ENCODE measurements at places on chromosomes 12 and 14.

DNA sequence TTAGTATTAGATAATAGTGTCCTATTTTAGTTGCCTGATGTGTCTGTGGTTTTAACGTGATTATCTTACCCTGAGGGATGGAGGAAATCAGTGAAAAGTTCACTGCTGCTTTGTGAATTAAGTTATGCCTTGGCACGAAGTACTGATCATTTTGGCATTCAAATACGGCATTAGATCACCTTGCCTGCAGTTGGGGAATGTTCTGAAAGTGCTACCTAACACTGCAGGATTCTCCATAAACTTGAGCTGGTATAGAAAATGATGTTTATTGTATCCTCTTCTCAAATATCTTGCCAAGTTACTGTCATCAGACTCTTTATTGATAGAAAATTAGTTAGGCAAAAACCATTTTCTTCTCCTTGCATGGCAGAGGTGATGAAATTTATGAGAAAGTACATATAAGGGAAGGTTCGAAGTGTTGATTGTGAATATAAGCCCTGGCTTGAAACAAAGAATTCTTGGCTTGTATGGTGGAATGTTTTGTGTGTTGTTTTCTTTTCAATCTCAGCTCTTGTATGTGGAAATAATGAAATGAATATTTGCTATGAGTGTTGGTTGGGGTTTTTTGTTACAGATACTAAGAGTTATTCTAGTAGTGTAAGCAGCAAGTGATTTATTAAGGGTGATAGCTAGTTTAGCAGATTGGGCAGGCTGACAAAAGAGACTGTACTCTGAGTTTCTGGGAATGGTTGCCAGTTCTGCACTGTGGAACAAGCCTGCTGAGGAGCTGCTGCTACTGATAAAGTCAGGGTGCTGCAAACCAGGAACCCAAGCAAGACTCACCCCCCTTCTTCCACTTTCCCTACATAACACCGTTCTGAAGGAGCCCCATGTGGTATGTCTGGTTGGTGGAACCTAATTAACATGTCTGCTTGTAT is 448.3 kb downstream of the PCNX1 start:
- no peak for DNase-seq

GRCh38 chr12:2076196-2076570 is 23.4 kb downstream of the CACNA1C start:
- no peak for DNase-seq

DNA sequence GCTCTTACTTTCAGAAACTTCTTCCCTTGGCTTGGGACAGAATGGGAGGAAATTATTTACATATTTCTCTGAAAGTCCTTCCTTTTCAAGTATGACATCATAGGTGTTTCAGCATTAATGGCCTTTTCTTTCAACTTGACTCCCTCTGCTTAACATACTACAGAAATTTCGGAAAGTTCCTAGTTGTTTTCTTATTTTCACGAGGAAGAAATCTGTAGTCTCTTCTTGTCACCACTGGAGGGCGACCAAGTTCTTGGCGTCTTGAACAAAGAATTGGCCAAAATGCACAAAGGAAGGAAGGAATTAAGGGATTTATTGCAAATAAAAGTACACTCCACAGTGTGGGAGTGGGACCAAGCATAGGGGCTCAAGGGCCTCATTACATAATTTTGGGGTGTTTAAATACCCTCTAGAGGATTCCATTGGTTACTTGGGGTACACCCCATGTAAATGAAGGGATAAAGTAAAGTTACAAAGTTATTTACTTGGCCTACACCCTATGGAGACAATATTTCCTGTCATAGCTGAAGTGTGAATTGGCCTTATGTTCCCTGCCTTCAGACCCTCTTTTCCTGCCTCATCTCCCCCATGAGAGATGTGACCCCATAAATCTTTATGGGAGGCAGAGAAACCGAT is 70.4 kb downstream of the RPL10L start:
- DNase-seq = peak; percentile 6

DNA sequence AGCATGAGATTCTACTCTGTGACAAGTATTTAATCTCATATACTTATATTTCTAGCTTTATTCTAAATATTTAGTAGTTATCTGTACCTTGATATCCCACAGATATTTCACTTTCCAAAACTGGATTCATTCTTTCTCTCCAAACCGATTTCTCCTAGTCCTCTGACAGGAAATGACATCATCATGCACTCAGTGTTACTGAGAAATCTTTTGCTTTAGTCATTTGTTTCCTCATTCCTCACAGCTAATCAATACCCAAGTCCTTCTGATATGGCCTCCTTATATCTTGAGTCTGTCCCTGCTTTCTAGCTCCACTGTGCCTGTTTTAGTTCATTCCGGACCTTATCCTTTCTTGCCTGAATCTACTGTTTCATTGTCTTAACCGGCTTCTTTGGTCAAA is 39.4 kb upstream of the E2F7 start:
- DNase-seq = no peak

GRCh38 chr12:128326406-128326805 is 59.4 kb downstream of the TMEM132C start:
- DNase-seq = no peak

GRCh38 chr12:56469007-56469930 is 891 bp downstream of the SPRYD4 start:
- no peak for DNase-seq

DNA sequence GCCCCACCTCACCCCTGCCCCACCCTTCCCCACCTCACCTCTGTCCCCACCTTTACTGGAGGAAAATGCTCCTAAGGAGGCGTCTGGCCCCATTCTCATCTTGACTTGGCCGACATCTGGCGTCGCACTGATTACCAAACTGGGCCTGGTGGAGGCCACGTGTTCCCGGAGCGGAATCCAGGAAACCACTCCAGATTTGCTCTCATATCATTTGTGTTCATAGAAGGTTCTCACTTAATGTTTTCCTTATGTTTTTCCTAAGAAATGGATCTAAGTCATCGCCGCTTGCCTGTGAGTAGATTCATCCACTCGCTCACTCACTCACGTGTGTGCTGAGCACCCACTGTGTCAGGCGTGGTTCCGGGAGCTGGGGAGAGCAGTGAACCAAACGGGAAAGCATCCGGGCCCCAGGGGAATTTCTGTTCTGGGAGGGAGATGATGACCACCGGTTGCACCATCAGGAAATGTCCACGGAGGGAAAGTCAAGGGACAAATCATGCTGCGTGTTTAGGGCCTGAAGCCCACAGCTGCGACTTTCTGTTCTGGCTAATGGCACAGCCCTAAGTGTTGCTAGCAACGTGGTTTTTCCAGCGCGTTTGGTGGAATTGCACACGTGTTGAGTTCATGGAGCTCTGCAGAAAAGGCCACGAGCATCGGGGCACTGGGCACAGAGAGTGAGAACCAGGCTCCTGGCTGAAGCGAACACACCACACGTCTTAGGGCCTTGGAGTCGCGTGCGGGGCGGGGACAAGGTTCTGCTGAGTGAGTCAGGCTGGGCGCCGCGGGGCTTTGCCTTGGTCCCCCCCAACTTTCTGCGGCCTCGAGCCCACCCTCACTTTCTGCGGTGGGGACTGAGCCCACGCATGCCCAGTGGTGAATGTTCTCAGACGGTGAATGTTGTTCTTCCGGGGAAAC is 57.7 kb downstream of the ADGRD1 start:
- no peak for DNase-seq

- DNase-seq = no peak
These were observed 167.9 kb upstream of the AVPR1A start for GRCh38 chr12:63318933-63319332.

- peak; percentile 41 for DNase-seq
These were observed 33.8 kb downstream of the CREBL2 start for GRCh38 chr12:12645485-12645884.

DNA sequence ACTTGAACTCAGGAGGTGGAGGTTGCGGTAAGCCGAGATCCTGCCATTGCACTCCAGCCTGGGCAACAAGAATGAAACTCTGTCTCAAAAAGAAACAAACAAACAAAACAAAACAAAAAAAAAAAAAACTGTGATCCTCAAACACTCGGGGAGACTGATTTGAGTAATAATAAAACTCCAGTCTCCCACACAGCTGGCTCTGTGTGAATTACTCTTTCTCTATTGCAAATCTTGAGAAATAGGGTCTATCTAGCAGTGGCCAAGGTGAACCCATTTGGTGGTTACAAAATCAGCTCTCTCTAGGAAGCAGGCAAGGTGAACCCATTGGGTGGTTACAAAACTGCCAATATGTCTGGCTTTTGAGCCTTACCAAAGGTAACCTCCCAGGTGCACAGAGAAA is 6.0 kb upstream of the ACOT6 start:
- no peak for DNase-seq

GRCh38 chr14:36820111-36820709 is 158.6 kb downstream of the PAX9 start:
- DNase-seq = no peak

DNA sequence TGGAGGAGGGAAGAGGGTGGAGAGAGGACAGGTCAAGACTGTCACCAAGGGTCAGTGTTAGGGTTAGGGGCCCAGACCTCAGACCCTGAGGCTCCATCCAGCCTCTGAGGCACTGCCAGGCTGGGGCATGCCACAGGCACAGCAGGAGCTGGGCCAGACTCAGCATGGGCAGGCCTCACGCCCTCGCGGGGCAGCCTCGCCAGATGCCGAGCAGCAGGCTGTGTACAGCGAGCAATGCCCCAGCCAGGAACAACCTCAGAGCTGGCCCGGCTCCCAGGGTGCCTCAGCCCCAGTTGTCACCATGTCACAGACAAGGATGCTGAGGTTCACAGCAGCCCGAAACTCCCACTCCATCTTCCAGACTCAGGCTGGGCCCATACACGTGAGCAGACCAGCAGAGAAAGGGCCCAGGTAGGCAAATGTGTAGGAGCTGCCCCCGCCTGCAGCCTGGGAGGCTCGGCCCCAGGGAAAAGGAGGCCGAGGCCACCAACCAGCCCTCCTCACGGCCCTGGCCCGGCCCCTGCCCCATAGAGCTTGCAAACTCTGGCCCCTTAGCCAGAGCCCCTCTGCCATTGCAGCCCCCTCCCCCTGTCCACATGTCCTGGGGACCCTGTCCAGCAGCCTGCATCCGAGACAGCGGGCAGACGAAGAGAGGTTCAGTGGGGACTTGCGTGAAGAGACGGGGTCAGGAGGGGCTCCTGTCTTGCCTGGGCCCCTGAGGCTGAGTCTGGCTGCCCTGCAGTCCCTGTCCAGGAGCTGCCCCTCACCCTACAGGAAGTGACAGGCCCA is 7.5 kb downstream of the C14orf180 start:
- DNase-seq = no peak

GRCh38 chr12:11561411-11561810 is 88.1 kb upstream of the ETV6 start:
- DNase-seq = no peak

- DNase-seq = no peak
These were observed 25.3 kb downstream of the PHLDA1 start for GRCh38 chr12:76006028-76006925.

DNA sequence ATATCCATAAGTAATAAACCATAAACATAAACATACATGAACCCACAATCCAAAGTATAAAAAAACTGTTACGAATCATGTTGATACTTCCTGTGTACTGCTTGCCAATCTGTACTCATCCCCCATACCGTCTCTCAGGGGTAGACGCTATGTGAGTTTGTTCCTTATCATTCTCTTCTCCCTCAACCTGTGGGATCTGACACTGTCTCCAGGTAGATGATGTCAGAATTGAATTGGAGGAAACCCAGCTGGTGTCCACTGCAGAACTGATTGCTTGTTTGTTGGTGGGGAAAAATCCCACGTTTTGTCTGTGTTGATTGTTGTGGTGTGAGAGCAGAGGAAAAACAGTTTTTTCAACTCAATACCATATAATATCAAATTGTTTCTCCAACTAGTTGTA is 50.8 kb downstream of the C12orf42 start:
- DNase-seq = no peak

- DNase-seq = peak; percentile 54
These were observed 15.0 kb upstream of the KRT73 start for GRCh38 chr12:52633383-52633782.

DNA sequence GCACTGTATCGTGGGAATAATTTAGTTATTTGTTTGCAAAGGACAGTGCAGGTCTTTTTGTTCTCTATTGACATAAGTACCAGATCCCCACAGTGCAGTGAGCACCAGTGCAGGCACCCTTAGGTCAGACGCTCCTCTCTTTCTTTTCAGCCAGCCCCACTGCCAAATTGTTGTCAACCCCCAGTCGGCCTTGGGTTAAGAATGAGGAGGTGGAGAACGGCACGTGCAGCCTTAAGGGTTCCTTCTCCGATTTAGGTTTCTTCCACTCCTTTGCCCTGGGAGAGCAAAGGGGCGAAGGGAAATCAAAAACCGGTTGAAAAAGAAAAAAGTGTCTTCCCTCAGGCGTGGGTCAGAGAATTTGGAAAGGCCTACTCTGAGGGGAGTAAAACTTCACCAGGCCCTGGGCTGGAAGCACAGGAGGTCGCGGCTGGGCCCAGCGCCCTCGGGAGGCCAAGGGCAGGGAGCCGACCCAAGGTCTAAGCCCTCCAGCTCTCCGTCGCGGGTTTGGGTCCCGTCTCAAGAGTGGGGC is 4.3 kb downstream of the PAX9 start:
- no peak for DNase-seq

DNA sequence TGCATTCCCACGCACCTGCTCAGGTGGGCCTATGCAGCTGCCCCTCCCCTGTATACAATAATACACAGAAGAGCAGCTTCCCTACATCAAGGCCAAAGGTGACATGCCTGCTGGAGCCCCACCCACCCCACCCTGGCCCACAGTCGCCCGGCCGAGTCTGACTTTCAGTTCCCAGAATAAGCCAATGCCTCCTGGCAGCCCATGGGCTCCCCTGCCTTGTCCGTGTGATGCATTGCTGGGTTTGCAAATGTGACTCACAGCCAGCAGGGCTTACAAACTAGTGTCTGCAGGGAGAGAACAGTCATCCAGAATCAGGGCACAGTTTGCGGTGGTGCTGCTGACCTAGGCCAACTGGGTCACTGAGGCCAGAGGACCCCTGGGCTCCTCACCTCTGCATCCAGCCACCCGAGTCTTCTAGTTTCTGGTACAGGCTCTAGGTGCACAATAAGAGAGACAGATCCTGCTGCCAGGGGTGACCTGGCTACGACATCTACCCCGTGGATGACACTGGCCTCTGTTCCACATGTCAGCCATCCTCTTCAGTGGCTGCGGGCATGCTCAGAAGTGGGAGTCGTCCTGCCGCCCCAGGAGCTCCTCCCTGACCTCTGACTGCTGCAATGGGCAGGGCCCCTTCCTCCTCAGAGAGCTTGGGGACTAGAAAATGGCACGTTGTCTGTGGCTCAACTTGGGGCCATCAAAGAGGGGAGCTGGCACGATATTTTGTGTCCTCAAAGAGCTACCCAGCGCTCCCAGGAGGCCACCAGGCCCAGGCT is 84.5 kb downstream of the CHGA start:
- no peak for DNase-seq

DNA sequence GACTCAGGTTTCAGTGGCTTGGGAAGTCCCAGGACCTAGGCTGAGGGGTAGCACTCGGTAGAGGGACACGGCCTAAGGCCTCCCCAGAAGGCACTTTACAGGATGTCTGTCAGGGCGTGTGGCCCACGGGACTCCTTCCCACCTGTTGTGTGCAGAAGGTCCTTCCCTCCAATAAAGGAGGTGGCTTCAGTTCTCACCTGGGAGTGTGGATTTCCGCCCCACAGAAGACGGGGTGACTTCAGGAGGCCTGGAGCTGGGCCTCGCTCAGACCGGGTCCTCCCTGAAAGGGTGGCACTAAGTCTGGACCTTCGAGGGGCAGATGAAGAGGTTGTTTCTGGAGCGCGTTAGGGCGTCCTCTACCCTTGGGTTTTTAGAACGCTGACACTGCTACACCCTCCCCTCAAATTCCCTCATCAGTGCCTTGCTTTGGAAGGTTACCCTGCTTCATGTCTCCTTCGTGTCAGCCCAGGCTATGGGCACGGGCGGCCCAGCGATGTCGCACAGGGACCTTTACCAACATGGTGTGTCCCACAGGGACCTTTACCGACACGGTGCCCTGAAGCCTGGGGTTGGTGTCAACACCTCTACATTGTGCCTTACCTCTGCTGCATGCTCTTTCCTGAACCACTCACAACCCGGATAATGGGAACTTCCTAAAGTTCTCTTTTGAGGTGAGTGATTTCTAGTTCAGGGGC is 7.1 kb downstream of the SLC6A12 start:
- no peak for DNase-seq

Measured in activated CD4-positive, alpha-beta T cell treated with anti-CD3 and anti-CD28 coated beads, Interleukin-2, amount 10 ng/mL, durations not matched to agents 7 days and 5 days (primary cell).